ENCODE measurements at places on chromosomes 1 and 21. TPM values are rescaled to one million over a fixed set of nuclear protein-coding genes. Genes with fewer than 3 reads are reported as not detected.
A peak's percentile ranks its signal among the peaks of the same experiment; 100 is the strongest.

KRTAP6-2 gene
- polyA plus RNA-seq: not detected

SPRR2A gene
- polyA plus RNA-seq: not detected

TTC22 gene
- polyA plus RNA-seq: 0.03 TPM

FAM131C gene
- 0.01 TPM for polyA plus RNA-seq

FMO2 gene
- polyA plus RNA-seq: 6.9 TPM

MASP2 gene
- 0.03 TPM for polyA plus RNA-seq

PDC gene
- not detected for polyA plus RNA-seq

GNG5 gene
- 293 TPM for polyA plus RNA-seq

USH2A gene
- not detected for polyA plus RNA-seq

GRCh38 chr1:41547781-41548560 is 63.5 kb upstream of the EDN2 start:
- DNase-seq: no peak

DNA sequence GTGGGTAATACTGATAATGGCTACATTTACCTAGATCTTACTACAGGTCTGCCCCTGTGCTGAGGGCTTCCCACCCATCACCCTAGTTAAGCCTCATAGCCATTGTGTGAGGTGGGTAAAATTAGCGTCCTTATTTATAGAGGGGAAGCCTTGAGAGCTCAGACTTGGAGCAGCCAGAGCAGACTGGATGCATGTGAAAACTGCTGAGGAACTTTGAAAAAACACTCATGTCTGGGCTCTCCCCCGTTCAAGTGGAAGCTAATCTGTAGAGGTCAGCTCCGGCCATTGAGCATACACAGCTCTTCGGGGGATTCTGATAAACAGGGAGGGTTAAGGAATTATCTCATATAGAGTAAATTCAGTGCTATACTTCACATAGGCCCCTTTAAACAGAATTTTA is 389.7 kb downstream of the RPS6KC1 start:
- no peak for DNase-seq

DNA sequence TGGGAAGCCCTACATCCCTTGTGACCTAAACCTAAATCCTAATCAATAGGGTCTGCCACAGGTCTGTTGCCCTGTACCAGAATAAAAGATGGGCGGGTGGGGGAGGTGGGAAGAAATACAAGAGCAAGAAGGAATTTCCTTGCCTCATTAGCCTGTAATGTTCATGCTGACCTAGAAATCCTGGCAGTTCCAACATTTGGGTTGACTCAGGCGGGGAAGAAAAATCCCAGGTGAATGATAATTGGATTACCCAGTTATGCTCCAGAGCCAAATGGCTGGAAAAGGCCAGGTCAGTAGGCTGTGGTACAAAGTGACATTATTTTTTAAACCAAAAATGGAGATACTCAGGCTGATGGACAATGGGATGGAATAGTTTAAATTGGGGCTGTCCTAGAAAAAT is 27.3 kb upstream of the A3GALT2 start:
- DNase-seq: no peak

- no peak for DNase-seq
Measured at GRCh38 chr1:89451011-89451410, 73.6 kb upstream of the LRRC8B start.

- no peak for DNase-seq
Measured at GRCh38 chr1:155840386-155840785, 16.6 kb downstream of the GON4L start.

- no peak for DNase-seq
Measured at GRCh38 chr21:31553926-31554325, 105.6 kb upstream of the SOD1 start.

DNA sequence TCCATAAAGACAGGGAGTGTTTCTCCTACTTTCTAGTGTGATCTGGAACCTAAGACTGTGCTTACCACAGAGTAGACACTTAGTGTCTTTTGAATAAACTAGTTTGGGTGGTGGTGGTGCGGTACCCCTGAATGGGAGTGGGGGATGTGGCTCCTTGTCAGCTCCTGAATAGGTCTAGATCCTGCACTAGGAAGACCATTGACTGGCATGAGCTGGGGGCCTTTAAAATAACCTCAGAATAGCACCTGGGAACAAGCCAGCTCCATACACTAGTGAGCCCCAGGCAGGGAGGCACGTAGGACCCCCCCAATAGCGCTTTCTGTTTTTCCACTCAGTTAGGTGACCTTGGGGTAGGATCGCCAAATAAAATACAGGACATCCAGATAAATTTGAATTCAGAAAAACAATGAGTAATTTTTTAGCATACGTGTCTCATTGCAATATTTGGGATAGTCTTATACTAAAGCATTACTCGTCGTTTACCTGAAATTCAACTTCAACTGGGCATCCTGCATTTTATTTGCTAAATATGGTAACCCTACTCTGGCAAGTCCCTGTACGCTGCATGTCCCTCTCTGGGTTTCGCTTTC is 45.6 kb downstream of the AZIN2 start:
- no peak for DNase-seq

DNA sequence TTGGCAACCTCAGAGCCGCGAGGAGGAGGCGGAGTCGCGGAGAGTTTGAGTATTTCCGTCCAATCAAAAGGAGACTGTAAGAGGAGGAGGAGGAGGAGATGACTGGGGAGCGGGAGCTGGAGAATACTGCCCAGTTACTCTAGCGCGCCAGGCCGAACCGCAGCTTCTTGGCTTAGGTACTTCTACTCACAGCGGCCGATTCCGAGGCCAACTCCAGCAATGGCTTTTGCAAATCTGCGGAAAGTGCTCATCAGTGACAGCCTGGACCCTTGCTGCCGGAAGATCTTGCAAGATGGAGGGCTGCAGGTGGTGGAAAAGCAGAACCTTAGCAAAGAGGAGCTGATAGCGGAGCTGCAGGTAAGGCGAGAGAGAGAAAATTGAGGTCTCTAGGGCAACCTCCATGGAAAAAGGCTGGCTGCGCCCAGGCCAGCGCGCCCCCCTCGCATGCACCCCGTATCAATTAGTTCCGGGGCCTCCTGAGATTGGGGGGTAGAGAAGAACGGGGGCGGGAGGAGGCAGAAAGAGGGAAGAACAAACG is at the start of gene PHGDH:
TSS of gene PHGDH (plus strand) at position 131 of the 538 bp plus-strand sequence. CDS start at position 220, 89 bp downstream.
- peak; percentile 63 for DNase-seq

DNA sequence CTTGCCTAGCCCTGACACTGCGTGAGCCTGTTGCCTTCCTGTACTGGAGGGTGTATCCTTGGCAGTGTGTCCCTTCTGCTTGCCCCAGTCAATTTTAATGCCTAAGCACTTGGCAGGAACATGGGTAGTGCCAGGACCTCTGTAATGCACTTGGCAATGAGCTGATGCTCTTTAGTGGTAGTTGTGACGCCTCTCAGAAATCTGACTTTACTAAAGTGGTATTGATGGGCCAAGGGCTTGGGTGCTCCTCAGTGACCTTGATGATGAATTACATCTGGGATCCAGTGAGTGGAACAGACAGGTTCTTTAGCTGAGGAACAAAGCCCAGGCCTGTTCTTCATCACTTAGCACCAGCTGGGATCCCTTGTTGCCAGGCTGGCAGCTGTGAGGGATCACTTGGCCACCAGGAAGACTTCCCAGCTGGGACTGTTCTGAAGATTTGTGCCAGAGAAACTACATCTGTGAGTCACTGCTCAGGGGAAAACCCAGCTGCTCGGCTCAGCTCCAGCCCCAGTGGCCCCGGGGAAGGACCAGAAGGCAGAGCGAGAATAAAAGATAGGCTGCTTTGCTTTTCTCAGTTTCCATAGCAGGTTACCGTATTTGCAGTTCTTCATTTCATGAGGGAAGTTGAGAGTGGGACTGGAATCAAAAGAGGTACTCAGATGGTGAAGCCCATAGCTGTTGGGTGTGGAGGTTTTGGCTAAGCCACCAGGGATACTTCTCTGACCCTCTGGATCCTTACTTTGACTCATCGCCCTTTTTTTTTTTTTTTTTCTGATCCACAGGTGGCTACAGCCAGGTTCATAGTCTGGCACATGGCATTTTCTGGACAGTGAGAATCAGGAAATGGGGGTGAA is 28.5 kb upstream of the KCNA2 start:
- DNase-seq: peak; percentile 88

GRCh38 chr1:34884536-34884935 is 25.0 kb upstream of the SMIM12 start:
- no peak for DNase-seq

GRCh38 chr1:8023287-8023994 is 2.7 kb downstream of the ERRFI1 start:
- no peak for DNase-seq

GRCh38 chr21:43348801-43349261 is 78.1 kb downstream of the SIK1 start:
- no peak for DNase-seq

DNA sequence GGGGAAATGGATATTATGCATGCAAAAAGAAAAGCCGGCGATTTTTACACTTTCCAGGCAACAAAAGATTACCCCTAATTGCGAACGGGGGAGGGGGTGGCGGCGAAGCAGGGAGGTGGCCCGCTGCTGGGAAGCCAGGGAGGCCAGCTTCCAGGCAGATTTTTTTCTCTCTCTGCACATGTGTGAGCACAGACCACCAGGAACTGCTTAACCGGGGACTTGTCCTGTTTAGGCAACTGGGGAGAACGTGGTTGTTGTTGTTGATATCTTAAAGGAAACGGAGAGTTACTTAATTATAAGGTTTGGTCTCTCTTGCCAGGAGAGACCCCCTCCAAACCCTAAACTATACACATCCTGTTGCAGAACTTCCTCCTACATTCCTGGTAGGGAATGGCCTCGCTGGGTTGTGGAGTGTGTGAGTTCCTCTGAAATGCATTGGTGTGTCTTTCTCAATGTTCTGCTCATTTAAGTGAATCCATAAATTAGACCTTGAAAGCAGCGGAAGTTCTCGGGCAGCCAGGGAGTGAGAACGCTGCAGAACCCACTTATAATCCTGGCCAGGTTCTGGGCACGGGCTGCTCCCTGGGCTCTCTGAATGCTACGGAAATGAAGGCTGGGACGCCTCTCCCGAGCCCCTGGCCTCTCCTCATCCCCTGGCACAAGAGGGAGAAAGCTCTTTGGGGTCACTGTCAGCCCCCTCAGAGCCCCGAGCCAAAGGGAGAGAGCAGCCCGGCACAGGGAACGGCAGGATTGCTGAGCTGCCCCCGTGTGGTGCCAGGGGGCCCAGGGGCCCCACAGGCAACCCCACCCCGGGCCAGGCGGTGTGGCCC is 250.0 kb downstream of the FOXD2 start:
- no peak for DNase-seq

GRCh38 chr1:170415710-170416372 is 116.1 kb upstream of the GORAB start:
- DNase-seq: no peak

GRCh38 chr1:168224991-168225390 is 813 bp upstream of the SFT2D2 start:
- no peak for DNase-seq

DNA sequence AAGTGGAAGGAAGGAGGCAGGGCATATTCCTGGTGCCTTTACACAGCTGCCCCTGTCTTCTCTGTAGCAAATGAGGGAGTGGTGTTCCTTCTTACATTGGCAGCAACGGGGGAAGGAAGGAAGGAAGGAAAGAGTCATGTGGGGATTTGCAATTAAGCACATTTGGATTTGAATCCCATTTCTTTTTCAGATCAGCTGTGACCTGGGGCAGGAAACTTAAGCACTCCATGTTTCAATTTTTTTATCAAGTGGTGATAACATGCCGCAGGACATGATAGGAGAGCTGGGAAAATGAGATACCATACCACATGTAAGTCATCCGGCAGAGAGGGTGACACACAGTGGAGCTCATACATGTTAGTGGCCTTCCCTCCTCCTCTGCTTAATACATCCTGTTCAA is 186.8 kb downstream of the APP start:
- DNase-seq: no peak
